ENCODE measurements at places on chromosomes 16 and 17.

GRCh38 chr17:64255764-64256163 lies 7.3 kb downstream of the TEX2 start:
- DNase-seq = no peak

DNA sequence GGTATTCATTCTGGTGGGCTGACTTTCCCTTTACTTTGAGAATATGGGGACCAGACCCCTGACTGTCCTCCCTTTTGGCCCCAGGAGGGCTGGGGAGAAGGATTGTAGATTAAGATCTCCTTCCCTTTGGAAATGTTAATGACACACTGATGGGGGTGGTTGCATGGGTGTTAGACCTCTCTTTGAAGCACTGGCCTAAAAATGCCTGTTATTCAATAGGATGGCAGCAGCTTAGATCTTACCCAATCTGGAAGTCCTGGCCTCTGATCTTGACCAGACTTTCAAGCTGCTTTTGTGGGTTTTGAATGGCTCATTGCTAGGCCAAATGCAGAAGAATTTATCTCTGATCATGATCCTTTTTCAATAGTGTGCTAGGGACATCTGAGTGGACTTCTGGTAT lies 25.7 kb downstream of the MAP3K3 start:
- DNase-seq = no peak

- DNase-seq = no peak
These were observed 26.0 kb upstream of the IRX6 start for GRCh38 chr16:55297910-55298479.

DNA sequence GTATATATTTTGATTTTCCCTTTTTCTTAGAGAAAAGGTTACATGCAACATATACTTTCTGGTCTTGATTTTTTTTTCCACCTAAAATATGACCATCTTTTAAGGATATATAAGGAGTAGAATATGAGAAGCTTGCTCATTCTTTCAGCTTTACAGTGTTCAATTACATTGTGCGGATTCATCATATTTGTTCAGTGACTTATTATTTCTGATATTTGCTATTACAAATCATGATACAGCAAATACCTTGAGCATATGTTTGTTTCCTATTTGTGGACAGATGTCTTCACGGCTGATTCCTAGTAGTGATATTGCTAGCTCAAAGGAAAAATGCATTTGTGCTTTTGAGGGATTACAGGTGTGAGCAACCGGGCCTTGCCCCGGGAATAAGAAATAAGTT lies 18.1 kb downstream of the KATNIP start:
- no peak for DNase-seq

DNA sequence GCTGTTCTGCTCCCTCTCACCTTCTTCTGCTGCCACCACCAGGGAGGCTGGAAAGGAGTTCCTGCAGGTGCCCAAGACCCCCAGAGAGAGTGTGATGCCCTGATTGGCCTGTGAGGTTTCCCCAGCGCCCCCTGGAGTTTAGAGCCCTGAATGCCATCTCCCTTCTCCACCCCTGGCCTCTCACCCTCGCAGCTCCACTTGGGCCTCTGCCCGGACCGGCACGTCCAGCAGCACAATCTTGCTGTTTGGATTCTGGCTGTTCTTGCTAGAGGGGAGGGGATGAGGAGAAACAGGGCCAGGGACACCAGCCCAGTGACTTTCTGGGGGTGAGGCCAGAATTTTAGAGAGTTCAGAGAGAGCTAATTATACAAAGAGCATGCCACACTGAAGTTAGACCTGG lies 12.5 kb upstream of the FAM171A2 start:
- no peak for DNase-seq

DNA sequence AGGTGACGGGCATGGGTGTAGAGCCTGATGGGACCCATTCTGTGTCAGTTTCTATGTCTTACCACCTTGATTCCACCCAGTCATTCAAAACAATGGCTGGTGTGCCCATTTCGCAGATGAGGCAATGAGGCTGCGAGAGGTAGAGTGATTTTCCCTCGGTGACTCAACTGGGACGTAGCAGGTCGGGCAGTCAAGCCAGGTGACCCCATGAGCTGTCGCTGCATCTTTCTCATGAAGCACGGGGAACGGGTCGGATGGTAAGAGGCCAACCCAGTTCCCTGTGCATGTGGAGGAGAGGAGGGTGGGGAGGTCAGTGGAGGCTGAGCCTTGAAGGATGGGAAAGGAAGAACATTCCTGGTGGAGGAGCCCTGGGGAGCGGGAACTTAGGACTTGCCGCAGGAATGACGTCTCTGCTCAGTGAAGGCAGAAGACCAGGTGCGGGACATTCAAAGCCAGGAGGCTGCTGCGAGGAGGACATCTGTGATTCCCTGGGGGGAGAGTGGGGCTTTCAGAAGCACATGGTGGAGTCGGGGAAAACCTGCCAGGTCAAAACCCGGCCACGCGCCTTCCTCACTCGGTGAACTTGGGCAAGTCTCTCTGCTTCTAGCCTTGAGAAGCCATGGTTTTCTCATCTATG lies 1.1 kb downstream of the IL21R start:
- no peak for DNase-seq

- DNase-seq = no peak
These were observed 127.0 kb upstream of the HAS3 start for GRCh38 chr16:68978303-68978954.

GRCh38 chr16:15610369-15610871 lies 32.5 kb downstream of the MARF1 start:
- DNase-seq = no peak

DNA sequence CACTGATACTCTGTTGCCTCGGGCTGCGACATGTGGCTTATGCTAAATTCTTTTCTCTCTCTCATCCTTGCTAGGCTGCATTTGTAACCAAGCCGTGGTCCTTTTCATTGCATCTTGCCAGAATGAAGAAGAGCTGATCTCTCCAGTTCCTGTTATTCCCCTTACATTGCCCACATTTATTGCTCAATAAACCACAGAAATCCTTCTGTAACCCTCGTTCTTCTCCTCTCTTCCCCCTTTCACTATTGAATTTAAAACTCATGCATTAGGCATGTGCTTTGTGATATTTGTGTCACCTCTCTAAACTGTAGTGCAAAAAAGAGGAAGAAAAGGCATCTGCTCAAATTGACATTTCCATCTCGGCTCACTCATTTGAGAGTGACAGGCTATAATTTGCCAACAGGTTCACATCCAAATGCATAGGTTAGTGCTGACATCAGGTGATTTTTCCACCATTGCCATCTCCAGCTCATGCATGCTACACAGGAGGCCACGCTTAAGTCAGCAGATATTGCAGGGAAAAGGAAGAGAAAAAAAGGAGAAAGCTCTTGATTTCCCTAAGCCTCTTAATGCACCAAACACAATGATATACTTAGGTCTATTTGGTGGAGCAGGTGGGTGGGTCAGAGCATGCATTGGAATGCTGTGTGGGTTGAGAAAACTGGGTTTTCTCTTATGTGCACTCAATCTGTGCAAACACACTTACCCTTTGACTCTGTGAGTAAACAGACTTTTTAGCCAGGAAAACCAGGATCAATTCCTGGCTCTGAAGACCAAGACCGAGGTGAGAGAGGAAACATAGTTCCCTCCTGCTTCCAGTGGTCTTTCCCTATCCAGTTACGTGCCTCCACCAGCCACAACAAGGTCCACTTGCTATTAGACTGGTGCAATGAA lies 642.7 kb downstream of the HS3ST4 start:
- no peak for DNase-seq

DNA sequence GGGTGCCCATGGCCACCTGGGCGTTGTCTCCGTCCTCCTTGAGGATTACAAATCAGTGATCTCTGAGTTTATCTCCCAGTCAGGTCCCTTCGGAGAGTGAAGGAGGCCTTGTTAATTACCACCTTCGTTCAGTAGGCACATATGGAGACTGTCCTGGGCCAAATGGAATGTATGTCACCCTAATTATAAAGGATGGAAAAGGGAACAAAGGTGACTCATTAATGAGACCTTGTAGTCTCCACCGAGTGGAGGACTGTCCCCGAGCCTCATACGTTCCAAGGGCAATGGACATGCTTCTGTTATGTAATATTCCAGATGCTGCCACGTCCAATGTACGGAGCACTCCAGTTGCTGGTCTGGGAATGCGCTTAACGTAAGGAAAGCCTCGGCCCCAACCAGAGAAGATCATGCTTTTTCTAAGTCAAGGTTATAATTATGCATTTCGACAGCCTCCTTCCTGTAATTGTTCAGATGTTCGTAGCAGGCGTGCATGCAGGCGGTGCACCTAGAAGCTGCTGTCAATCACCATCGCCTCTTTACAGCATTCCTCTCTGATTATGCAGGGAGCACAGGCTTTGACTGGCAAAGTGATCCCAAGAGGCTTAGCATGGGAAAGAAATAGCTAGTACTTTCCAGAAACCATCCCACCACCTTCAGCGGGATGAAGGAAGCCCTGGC lies 22.4 kb upstream of the SEC14L1 start:
- no peak for DNase-seq

- DNase-seq = no peak
These were observed 137.6 kb downstream of the RBFOX3 start for GRCh38 chr17:79473111-79473875.

GRCh38 chr16:2474877-2475412 lies at the start of gene TBC1D24:
TBC1D24 (plus strand) TSS chr16:2475127; CDS start chr16:2496149, 21,022 bp downstream.
- peak; percentile 32 for DNase-seq

GRCh38 chr17:80214012-80214877 lies 5.9 kb downstream of the SGSH start:
- no peak for DNase-seq

GRCh38 chr17:76123191-76123499 lies 17.9 kb downstream of the FOXJ1 start:
- DNase-seq = no peak

DNA sequence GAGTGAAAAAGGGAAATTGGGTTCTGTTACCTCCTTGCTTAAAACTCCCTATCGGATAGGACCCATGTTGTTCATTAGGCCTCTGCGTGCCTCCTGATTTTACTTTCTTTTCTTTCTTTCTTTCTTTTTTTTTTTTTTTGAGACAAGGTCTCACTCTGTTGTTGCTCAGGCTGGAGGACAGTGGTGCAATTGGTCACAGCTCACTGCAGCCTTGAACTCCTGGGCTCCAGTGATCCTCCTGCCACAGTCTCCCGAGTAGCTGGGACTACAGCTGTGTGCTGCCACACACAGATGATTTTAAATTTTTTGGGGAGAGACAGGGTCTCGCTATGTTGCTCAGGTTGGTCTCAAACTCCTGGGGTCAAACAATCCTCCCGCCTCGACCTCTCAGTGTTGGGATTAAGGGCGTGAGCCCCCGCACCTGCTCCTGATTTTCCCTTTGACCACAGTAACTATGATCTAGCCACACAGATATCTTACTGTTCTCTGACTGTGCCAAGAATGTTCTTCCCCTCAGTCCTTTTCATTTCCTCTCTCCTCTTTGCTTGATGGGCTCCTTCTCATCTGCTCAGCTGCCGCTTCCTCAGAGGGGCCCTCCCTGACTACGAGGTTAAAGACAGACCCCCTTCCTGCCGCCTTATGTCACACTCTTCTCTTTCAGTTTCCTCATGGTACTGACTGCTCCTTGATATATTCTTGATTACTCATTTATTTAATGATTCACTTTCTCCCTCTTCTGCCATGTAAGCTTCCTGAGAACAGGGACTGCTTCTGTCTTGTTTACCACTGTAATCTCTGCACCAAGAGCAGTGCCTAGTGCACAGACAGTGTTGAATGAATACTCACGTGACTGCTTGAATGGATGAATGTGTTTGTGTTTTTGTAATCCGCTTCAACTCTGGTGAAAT lies 44.3 kb downstream of the LCMT1 start:
- no peak for DNase-seq

DNA sequence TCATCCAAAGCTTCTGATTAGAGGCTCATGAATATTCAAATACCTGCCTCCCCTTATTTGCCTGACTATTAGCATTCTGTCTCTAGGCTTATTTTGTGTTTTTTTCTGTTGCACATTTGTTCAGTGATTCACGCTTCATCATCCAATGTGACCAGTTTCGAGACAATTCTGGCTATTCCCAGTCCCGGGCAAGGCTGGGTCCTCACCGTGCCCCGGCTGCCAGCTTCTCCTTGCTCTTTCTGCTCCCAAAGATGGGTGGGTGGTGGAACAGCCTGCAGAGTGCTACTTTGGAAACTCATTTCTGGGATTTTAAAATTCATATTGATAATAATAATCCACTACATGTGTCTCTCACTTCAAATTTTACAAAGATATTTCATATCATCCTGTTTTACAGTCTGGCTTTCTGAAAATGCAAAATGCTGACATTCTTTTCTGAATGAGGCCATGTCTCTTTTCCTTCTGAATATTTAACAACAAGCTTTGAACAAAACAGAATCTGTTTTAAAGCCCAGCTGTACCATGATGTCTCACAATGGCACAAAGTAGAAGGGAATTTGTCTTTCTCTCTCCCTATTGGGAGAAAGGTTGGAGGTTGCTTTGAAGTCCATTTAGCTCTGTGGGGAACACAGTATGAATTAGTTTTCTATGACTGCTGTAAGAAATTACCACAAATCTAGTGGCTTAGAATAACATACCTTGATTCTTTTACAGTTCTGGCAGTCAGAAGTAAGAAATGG lies 116.9 kb upstream of the CDH13 start:
- no peak for DNase-seq

- DNase-seq = no peak
These were observed 1.2 kb downstream of the JUP start for GRCh38 chr17:41785091-41785858.

DNA sequence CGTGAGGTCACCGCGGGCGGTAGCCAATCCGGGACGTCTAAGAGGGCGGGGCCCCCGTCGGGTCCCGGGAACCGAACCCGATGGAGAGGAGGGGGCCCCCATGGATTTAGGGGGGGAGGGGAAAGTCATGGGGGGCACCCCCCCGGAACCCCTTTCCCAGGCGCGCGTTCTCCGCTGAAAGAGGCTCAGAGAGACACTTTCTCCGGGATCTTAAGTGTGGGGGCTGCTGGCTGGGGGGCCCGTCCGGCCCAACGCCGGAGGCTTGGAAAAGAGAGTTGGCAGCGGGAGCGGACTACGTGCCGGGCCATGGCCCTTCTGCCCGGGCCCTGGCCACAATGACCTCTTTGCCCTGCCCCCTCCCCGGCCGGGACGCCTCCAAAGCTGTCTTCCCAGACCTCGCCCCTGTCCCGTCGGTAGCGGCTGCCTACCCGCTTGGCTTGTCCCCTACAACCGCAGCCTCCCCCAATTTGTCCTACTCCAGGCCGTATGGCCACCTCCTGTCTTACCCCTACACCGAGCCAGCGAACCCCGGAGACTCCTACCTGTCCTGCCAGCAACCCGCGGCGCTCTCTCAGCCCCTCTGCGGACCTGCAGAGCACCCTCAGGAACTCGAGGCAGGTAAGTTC lies at the start of gene DLX4:
TSS of gene DLX4 (plus strand) at position 57 of the 626 bp plus-strand sequence. CDS start at position 336, 279 bp downstream.
- DNase-seq = no peak

DNA sequence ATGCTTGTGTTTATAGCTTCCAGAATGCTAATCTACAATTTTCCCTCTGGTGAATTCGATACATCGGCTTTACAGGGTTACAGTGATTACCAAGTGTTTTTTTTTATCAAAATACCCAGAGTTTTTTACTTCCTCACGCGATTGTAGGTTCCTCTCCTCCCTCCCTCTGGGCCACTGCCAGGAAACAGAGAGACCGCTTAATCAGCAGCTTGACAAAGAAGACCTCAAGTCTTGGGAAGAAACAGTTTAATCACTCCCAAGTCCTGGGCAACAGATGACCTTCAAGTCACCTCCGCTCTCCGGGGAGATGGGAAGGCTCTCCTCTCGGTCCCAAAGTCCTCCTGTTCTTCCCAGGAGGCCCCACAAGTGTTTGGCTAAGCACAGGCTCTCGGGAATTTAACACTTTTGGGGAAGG lies 23.5 kb downstream of the SMTNL2 start:
- DNase-seq = no peak
